ENCODE measurements at places on chromosomes 11 and 22.

DNA sequence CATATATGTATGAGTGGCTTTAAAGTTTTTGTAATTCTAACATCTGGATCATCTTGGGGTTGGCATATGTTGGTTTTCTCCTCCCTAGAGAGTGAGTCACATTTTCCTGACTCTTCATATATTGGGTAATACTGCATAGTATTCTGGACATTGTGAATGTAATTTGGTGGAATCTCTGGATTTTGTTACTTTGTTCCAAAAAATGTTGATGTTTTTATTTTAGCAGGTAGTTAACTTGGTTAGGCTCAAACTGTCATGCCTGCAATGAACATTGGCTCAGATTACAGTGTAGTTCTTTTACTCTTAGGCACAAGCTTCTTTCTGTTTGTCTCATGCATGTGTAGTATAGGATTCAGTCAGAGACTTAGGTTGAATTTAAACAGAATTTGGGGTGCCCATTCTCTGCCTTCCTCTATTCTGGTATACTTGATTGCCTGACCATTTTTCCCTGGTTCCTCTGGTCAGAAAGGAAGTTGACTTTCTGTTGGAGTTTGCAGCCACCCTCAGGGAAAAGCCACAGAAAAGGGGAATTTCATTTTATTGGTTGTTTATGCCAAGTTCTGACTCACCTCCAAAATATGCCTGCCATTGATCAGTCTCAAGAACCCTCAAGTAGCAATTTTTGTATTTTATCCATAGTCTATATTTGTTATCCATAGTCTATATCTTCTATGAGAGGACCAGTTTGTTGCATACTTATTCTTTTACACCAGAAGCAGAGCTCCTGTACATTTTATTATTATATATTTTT is 151.7 kb downstream of the UVRAG start:
- DNase-seq = no peak

DNA sequence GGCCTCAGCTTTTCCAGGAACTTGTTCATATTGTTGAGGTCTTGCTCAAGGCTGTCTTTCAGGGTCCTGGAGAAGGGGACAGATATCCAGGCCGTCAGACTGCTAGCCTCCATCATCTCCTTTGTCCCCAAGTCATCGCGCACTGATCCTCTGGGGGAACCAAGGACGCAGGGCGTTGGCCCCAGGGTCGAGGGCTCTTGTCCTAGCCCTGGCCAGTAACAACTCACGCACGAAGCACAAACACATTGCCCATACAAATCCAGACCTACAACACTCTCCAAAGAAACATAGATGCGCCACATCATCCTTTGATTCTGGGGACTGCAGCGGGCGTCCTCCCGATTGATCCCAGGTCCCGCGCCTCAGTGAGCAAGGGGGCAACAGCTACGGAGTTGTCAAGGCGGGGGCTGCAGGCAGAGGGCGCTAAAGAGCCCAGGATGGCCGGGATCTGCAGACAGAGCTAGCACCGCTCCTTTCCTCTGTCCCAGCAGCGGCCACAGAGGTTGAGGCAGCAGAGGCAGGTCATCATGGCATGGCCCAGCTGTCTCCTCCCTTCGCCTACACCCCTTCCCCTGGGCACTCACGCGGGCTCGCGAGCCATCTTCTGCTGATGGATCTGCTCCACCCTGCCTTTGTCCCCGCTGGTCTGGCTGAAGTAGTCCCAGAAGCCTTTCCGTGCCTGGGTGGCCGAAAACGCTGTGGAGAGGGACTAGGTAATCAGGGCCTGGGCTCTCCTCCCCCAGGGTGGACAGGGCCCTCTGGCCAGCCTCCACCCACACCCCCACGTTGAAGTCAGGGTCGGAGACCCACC is 472 bp downstream of the APOA5 start:
- DNase-seq = peak; percentile 79

DNA sequence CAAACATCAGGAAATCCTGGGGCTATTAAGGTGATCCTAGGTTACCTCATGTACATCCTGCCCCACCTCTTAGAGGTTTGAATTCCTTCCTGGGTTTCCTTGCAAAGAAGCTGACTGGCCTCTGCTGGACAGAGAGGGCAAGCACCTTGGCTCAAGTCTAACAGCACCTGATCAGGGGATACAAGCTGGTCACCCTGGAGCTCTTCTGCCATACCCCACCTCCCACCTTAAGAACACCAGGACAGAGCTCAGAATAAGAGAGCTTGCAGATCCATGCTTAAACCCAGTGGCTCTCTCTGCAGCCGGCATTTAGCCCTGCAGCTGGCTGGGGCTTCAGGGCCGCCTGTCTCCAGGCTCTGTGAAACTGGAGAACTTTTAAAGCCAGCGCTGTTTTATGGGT is 386.6 kb upstream of the NARS2 start:
- DNase-seq = no peak

DNA sequence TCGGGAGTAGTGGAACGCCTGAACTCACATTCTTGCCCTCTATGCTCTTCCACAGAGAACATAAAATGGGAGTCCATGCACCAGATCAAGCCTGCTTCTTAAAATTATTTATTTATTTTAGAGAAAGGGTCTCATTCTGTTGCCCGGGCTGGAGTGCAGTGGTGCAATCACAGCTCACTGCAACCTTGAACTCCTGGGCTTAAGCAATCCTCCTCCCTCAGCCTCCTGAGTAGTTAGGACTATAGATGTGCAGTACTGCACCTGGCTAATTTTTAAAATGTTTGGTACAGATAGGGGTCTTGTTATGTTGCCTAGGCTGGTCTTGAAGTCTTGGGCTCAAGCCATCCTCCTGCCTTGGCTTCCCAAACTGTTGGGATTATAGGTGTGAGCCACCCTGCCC is 13.0 kb downstream of the SLC6A5 start:
- DNase-seq = no peak

GRCh38 chr11:93822359-93822758 is 28.1 kb downstream of the VSTM5 start:
- no peak for DNase-seq

DNA sequence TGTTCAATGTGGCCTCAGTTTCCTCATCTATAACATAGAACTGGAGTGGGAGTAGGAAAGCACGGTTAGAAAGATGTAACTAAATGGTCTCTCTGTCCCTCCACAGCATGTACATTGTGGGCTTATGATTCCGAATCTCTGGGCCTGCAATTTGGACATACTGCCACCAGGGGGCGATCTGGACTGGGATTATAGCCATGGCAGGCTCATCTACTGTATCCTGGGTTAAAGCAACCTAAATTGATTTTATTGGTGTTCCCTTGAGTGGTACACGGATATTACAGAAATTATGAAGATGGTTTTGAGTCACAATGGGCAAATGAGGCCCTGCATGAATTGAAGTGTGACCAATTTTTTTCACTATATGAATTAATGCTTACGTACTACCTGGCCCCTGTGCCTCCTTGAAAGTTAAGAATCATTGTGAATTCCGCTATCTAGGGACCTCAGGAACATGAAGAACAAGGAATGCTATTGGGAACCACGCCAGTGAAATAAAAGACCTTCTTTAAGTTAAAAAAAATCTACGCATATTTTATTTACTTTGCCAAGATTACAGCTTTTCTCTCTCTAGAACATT is 32.9 kb downstream of the TST start:
- DNase-seq = no peak

- no peak for DNase-seq
Observed at GRCh38 chr11:70212227-70212811, 9.2 kb downstream of the FADD start.

DNA sequence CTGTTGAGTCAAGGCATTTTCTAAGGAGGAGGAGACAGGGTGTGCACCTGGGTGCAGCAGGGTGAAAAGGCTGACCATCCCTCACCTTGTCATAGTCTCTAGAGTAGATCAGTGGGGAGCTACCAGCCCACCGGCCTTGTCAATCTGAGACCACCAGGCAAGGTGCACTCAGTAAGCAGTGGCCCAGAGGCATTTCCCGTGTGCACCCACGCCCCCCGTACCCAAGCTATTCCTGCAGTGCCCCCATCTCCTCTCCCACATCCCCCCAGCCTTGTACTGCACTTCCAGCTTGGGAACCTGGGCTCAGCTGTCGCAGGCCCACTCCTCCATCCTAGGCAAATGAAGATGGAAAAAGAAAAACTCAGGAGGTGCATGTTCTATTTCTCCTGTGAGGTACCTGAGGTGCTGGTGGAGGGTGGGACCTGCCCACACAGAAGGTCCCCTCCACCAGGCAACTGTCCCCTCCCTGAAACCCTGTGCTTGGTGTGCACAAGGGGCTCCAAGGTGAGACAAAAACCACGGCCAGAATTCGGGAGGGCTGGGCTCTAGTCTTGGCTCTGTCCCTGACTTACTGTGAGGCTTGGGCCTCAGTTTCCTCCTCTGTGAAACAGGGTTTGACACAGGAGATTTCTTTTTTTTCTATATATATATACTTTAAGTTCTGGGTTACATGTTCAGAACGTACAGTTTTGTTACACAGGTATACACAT is 8.4 kb downstream of the P2RY2 start:
- no peak for DNase-seq

GRCh38 chr22:45496451-45496941 is 6.2 kb upstream of the FBLN1 start:
- DNase-seq = no peak

DNA sequence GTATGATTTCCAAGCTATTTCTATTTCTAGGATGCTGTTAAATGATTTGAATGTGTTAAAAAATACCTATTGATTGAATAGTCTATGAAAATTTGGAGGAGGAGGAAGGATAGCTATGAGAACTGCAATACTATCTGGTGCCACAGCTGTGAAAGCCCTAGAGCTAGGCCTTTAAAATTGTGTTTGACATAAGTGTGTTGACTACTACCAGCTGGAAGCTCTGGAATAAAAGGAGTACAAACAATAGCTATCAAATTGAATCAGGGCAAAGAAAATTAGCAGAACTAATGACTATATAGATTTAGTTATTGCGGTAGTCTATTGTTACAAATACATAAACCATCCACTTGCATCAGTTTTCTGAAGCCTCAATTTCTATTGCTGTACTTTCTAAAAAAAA is 124.8 kb upstream of the CNTN5 start:
- no peak for DNase-seq

- DNase-seq = no peak
Observed at GRCh38 chr11:36233204-36233603, 56.0 kb downstream of the COMMD9 start.

DNA sequence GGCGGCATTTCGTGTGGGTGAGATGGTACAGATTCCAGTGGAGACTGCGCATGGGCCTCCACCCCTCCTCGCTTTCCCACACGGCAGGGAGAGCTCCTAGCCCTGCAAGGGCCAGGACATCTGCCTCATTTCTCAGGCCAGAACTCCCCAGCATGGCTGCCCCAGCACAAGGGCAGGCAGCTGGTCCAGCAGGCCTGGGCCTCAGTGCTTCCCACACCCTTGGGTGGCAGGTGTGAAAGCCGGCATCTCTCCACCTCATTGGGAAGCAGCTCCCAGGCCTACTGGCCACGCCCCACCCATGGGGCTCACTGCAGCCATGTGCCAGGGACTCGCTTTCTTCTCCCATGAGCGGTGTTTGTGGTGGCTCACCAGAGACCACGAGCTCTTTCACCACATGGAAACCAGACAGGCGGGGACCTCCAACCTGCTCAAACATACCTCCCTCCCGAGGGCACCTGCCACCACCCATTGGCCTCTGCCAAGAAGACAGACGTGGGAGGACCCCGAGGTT is 79.1 kb downstream of the NAT10 start:
- DNase-seq = no peak

DNA sequence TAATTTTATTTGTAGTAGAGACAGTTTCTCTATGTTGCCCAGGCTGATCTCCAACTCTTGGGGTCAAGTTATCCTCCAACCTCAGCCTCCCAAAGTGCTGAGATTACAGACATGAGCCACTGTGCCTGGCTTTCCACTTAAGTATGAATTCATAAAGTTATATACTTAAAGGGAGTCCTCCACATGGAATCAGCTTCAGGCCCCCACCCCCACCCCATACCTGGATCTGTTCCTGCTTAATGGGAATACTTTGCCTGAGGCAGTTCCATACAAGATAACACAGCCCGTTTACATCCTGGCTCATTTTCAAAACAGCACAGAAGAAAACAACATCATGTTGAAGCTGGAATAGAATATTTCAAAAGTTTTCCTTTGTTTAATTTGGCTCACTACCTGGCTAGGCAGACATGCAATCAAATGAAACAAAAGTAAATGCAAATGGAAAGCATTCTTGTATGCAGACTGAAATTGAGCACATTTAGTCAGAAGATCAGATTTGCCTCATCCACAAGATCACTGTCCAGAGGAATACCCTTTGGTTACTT is 82.4 kb downstream of the FAT3 start:
- no peak for DNase-seq

- DNase-seq = no peak
Observed at GRCh38 chr11:117830072-117830471, 5.5 kb upstream of the FXYD2 start.

DNA sequence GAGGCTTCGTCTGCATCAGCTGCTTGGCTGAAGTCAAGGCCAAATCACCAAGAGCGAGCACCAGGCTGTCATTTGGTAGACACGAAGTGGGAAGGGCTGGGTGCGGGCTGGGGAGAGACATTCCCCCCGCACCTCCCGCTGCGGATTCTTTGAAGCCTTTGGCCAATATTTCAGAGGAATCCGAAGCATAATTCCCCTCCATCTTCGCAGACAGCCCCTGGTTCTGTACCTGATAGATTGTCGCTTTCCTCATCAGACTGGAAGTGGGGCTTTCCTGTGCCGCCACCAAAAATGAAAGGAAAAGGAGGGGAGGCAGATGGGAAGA is 15.3 kb downstream of the BLID start:
- DNase-seq = no peak

GRCh38 chr11:134561331-134561720 is 149.3 kb upstream of the B3GAT1 start:
- DNase-seq = no peak

GRCh38 chr11:45647329-45647728 is 18.1 kb downstream of the CHST1 start:
- no peak for DNase-seq

GRCh38 chr11:106353031-106353430 is 275.6 kb downstream of the AASDHPPT start:
- no peak for DNase-seq

DNA sequence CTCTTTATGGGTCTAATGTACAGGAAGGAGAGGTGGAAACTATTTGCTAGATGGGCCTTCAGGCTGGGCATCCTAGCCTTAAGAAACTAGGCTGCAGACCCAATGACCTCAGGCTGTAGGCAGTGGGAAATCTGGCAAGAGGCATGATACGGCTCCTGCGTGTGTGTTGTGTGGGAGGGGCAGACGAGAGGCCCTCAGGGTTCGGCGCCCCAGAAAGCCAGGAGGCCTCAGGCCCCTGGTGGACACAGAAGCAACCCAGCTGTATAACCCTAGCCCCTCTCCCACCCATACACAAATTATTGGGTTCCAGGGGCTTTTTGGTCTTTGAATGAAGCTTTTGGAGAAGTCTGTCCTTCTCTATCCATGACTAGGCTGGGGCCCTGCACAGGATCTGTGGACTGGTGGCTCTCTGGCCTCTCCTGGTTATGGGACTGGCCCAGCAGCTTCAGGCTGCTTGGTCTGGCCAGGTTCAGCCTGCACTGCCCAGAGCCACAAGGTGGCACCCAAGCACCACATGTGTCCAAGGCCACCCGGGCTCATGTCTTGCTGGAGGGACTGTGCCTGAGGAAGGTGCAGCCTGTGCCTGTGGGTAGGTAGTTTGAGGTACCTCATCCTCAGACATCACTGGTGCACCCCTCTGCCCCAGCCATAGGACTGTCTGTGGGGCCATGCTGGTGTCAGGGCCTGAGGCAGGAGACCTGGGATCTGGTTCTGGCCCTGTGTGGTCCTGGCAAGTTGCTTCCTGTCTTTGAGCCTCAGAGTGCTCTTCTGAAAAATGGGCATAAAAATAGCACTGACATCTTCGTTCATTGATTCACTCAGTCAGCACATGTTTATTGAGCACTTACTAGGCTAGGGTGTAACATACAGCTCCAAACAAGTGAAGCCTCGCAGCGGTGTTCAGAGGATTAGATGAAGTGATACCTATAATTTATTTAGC is 87.5 kb downstream of the RRM1 start:
- DNase-seq = no peak

- no peak for DNase-seq
Observed at GRCh38 chr11:48011102-48011797, 30.9 kb downstream of the PTPRJ start.
